ENCODE measurements at places on chromosomes 3 and 15. TPM values are rescaled to one million over a fixed set of nuclear protein-coding genes. Genes with fewer than 3 reads are reported as not detected.
A peak's percentile ranks its signal among the peaks of the same experiment; 100 is the strongest.

DNA sequence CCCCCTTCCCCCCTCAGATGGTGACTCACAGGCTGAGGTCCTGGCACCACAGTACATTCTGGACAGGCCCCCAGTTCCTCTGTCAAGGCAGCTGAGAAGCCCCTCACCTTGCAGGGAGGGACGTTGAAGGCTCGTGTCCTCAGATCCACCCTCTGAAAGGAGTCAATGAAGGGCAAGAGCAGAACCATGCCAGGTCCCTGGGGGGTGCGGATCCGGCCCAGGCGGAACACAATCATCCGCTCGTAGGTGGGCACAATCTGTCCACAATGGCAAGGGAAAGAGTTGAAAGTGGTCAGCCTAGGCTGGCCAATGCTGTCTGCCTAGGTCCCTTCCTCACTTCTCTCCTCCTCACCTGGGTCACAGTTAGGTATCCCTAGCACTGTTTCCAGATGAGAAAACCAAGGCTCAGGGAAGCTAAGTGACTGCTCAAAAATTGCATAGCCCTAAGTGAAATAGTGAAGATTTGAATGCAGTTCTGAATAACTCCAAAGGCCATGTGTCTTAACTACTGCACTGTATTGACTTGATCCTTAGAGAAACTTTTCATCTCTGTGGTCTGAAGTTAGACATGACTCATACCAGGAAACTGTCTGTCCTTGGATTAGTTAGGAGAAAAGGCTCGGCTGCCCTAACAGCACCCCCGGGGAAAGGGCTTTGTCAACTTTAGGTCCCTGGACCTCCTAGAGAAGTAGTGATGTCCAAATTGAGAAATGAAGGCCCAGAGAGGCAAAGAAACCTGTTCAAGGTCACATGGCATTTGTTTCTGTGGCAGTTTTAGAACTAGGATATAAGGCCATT, 2.9 kb downstream of the STOML1 start:
- DNase-seq, result peak; percentile 87

DNA sequence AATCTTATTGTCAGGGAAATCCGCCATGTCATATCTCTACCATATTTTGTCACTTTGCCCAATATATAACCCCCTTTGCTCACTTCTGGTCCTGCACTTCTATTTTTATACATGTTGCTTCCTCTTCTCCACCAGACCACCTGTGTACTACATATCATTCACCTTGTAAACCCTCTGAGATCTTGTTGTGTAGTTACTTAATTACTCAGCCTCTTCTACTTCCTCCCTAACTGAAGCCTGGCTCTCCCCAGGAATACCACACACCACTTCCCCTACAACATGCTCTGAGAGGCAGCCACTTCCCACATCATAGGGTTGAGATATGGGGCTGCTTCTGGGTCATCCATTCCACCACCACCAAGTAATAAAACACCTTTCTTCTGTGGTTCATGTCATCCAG, 10.0 kb downstream of the HEXA start:
- no peak for DNase-seq

- DNase-seq, result no peak
These were observed 65.3 kb downstream of the IGF2BP2 start for GRCh38 chr3:185759512-185759911.

DNA sequence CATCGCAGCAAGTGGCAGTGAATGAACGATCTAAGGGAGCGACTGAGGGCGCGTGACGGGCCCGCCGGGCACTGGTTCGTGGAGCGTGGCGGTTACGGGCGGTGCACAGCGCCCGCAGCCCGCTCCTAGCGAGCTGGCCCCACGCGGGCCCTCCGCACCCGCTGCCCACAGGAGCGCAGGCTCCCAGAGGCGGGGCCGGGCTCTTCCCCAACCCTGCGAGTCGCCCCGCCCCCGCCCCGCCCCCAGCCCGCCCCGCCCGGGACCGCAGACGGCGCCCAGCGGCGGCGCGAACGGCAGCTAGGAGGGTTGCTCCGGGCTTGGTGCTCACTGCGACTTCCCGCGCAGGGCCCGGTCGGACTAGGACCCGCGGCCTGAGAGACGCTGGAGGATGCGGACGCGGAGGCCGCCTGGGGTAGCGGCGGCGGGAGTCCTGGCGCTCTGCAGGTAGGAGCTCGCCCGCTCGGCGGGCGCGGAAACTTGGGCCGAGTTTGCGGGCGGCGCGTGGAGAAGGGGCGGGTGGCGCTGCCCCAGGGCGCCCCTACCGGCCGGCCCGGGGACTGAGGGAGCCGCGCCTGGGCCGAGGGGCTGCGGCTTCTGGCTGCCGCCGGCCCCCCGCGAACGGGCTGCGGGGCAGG, at the start of gene C15orf39:
C15orf39 (plus strand) TSS at position 267 of the 635 bp plus-strand sequence. CDS start 4,167 bp downstream, outside the sequence.
- peak; percentile 58 for DNase-seq

GP9 gene
- polyA plus RNA-seq, result not detected

ITGA11 gene
- polyA plus RNA-seq, result not detected

DHX30 gene
- polyA plus RNA-seq, result 35.5 TPM

Data from foreskin keratinocyte (primary cell).